ENCODE measurements at places on chromosomes 6 and 20.

DNA sequence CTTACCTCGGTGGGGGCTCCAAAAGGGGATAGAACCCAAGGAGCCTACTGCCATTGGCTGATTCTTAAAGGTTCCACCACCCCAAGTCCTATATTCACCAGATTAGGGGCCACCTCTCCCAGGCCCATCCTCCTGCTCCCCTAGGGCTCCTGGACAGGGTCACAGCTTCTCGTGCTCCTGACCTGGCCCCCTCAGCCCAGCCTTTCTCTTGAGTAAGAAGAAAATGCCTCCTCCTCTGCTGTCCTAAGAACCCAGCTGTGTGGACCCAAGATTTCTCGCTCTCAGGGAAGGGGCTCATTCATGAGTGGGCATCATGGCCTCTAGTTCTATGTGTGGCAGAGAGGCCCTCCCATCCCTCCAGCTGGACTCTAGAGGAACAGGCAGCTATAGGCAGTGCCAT, 16.6 kb downstream of the HLA-DPB1 start:
- no peak for DNase-seq

DNA sequence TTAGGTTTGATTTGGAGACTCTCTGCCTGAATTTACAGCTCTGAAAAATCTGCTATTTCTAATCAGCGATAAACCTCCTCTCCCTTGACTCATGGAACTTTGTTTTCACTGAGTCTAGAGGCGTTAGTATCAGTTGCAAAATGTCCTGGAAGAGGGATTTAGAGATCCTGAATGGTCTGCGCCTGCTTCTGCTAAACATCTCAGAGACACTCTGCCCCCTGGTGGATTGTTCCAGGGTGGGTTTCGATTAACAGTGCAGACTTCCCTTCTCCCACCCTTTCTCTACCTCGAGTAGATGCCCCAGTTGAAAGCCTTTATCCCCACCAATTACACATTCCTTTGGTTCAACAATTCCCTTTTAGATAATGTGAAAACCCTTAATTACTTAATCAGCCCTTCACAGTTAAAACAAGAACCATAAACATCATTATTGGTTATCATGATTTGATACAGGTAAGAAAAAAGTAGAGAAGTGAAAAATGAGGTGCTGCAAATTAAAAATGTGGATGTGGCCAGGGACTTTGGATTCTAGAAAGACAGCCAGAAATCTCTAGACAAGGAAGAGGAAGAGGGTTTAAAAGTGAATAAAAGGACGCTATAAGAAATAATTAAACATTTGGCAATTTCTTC, 5.5 kb downstream of the HTR1B start:
- peak; percentile 53 for DNase-seq

GRCh38 chr20:37622728-37623127, 71.1 kb upstream of the CTNNBL1 start:
- DNase-seq, result no peak

DNA sequence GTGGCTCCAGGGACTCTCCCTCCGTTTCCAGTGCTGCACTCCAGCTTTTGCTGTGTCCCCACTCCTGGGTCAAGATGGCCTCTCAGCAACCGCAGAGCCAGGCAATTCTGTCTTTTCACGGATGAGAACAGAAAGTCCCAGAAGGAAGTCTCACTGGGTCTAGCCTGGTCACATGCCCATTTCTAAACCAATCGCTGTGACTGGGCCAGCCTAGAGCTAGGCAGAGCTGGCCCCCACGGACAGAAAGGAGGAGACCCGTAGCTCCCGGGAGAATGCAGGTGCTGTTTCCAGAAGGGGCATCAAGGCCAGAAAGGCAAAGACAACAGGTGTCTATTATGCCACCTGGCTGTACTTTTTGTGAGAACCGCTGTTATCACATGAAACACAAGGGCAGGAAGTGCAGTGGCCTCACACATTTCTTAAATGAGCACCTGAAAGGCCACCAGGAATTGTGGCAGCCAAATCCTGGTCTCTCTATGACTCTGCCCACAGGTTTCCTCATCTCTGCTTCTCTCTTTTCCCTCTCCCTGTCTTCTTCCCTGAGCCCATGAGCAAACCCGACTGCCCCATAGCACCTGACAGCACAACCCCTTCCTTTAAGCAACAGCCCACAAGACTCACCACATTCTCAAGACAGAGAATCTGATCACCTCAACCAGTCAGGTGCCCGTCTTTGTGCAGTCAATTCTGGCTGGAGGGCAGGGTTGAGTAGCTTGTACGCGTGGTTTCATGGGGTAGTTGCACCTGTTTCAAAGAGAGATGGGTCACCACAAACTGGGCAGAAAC, 37.1 kb upstream of the B4GALT5 start:
- peak; percentile 29 for DNase-seq

DNA sequence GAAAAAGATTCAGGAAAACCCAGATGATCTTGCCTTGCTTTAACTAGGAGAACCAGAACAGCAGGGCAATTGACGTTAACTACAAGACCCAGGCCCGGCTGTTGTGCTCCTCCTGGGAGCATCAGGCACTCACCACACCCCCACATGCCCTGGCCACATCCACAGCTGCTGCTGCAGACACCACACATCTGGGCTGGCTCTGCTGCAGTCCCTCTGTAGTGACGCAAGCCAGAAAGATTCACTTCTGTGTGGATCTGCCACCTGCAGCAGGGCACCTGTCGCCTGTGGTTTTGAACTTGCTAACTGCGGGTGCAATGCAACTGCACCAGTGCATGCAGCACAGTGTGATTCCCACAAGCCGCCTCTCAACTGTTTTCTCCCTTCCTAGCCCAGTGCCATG, 228.8 kb downstream of the SYNDIG1 start:
- DNase-seq, result no peak

- peak; percentile 33 for DNase-seq
Observed at GRCh38 chr6:30942338-30943060, 1.7 kb downstream of the MUCL3 start.

- DNase-seq, result no peak
Observed at GRCh38 chr6:62042429-62042828, 243.6 kb downstream of the KHDRBS2 start.

GRCh38 chr6:160400446-160400845, 52.3 kb downstream of the SLC22A3 start:
- DNase-seq, result no peak

DNA sequence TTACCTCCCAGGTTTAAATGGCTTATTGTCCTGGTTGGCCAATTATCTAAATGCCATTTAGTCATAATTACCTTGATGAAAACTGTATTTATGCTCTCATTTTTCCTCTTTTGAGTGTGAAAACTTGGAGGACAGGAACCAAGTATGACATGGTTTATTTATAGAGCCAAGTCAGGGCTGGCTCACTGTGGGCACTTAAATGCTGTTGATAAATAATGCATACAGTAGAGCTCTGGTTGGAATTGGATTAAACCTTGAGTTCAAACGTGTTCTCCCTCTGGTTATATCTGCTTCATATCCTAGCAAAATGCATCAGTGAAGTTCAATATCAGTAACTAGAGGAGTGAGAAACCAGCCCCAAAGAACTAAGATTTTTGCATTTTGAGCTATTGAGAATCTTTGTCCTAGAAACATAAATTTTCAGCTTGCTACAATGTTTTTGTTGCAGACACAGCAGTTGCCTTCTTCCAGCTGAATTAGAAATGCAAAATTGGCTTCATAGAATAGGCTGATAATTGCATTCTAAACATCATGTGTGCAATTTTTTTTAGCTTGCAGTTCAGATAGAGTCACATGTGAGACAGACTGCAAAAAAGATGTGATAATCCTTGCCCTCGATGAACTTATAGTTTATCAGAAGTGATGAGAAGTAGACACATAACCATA, 255.8 kb downstream of the BTBD3 start:
- no peak for DNase-seq
